ENCODE measurements at places on chromosomes 5 and 9. TPM values are rescaled to one million over a fixed set of nuclear protein-coding genes. Genes with fewer than 3 reads are reported as not detected.

Gene SLC2A8
- total RNA-seq = 18.5 TPM

Gene AQP3
- total RNA-seq = 357 TPM

Gene CCL27
- total RNA-seq = not detected

Gene PCDHAC2
- total RNA-seq = 5.8 TPM

Gene SPATA6L
- total RNA-seq = 16.3 TPM

Gene EMB
- 30.3 TPM for total RNA-seq

Gene IL9
- total RNA-seq = not detected

Gene TRAF1
- total RNA-seq = 5.8 TPM

Gene DDX4
- total RNA-seq = not detected

Gene FBP1
- total RNA-seq = 527 TPM

Gene LOX
- total RNA-seq = 16.2 TPM

Gene NUTM2G
- total RNA-seq = not detected

Gene SPZ1
- not detected for total RNA-seq

Gene PCDHAC1
- total RNA-seq = 3.1 TPM

Gene FOXD4L4
- total RNA-seq = 0.77 TPM

Gene PCDHB3
- total RNA-seq = 1.5 TPM

Gene C6
- 9.8 TPM for total RNA-seq

Gene HTR1A
- not detected for total RNA-seq

Gene AFAP1L1
- 26.6 TPM for total RNA-seq

Gene EFNA5
- total RNA-seq = 10.2 TPM

Gene C5orf58
- total RNA-seq = not detected

Gene TMEM174
- total RNA-seq = not detected

Gene PHF2
- 39.1 TPM for total RNA-seq

Gene HBEGF
- 43.2 TPM for total RNA-seq

Gene SLC36A3
- not detected for total RNA-seq

Gene RGS7BP
- total RNA-seq = 1.6 TPM

Gene AHRR
- total RNA-seq = 8.4 TPM

Gene SLC22A4
- 8.5 TPM for total RNA-seq
